ENCODE measurements at places on chromosomes 2 and 18.
A peak's percentile ranks its signal among the peaks of the same experiment; 100 is the strongest.

DNA sequence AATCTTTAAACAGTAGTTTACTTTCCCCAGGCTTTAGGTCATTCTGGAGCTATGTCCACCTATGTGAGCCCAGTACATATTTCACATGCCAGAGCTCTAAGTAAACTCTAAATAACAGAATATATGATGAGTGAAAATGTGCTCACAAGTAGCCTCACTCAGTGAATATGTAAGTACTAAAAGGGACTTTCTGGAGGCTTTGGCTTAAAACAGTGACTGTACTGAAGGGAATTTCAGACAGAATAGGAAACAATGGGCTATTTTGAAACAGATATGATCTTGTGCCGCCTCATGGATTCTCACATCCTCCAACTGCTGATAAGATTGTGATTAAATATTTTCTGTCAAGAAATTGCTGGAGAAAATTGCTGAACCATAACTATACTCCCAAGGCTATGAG is 747.9 kb downstream of the SOCS6 start:
- no peaks in the 10 kb centered on the region for H3K4me1 ChIP-seq
- H3K27me3 ChIP-seq, result no peaks in the 10 kb centered on the region
- H3K36me3 ChIP-seq, result no peaks in the 10 kb centered on the region
- no peak overlapping the region for H3K27ac ChIP-seq
- no peak for DNase-seq

DNA sequence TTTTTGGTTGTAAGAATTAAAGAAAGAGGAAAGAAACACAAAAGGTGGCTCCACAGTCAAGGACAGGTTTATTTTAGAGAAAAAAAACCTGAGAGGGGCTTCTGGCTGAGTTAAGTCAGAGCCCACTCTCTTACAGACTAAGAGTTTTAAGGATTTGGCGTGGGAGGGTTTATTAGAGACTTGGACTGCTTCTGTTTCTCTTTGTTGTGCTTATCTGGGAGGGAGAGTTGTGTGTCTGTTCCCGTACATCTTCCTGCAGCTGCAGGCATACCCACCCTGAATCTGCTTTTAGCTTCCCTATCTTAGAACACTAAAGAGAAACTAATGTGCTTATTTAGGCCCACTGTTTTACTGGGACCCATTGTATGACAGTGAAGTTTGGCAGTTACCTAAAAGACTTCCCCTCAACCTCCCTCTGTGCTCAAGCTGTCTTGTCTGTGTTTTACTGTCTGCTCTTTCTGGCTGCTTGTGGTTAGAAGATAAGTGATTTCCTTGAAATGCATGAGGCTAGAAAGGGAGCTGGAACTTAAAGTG is 2.7 kb downstream of the RSAD2 start:
- H3K27ac ChIP-seq, result peak overlapping the region; percentile 15
- no peak overlapping the region for H3K4me3 ChIP-seq

GRCh38 chr2:166775176-166775575 is 113.1 kb upstream of the XIRP2 start:
- no peaks in the 10 kb centered on the region for H3K27me3 ChIP-seq
- no peaks in the 10 kb centered on the region for H3K4me1 ChIP-seq
- H3K36me3 ChIP-seq, result no peaks in the 10 kb centered on the region
- DNase-seq, result no peak

DNA sequence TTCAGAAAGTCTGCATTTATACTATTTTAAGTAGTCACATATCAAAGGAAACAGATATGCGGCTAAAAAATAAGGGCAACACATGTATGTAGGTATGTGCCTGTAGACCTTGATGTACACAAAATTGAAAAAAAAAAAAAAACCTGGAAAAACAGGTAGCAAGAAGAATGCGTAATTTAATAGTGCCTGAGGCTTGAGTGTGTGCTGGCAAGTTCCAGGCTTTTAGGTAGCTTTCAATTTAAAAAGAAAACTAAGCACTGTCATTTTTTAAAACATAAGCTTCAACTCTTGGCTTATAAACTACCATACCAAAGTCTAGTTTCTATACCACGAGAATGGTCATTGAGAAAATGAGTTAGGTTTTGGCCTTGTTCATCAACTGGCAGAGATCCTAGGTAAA is 72.3 kb downstream of the OTX1 start:
- no peak for DNase-seq
- H3K27ac ChIP-seq, result no peak overlapping the region
- H3K4me3 ChIP-seq, result no peak overlapping the region
- no peaks in the 10 kb centered on the region for H3K36me3 ChIP-seq

GRCh38 chr2:25409468-25409867 is 67.7 kb upstream of the DNMT3A start:
- H3K4me3 ChIP-seq, result no peak overlapping the region
- no peaks in the 10 kb centered on the region for H3K36me3 ChIP-seq
- no peaks in the 10 kb centered on the region for H3K27me3 ChIP-seq
